ENCODE measurements at places on chromosomes 4 and X. TPM values are rescaled to one million over a fixed set of nuclear protein-coding genes. Genes with fewer than 3 reads are reported as not detected.

The MAGEA9B gene
- not detected for total RNA-seq

The ARHGAP36 gene
- total RNA-seq: 0.42 TPM

The FDCSP gene
- total RNA-seq: not detected

- DNase-seq: no peak
These were observed 85.2 kb downstream of the SLC16A2 start for GRCh38 chrX:74506317-74507115.

GRCh38 chr4:185445209-185445608, 19.4 kb upstream of the UFSP2 start:
- no peak for DNase-seq

DNA sequence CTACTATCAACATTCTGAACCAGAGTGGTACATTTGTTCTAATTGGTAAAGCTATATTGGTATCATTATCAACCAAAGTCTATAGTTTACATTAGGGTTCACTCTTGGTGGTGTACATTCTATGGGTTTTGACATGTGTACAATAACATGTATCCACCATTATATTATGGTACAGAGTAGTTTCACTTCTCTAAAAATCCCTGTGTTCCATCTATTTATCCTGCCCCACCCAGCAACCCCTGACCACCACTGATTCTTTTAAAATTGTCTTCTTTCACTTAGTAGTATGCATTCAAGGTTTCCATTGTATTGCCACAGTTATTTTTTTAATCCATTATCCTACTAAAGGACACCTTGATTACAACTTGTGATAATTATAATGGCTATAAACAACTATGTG, 15.3 kb upstream of the TMPRSS11D start:
- DNase-seq: no peak

Measured in progenitor cell of endocrine pancreas (in vitro differentiated cells).